ENCODE measurements at places on chromosomes 3 and 15.

GRCh38 chr3:48077815-48078214, 61.6 kb upstream of the MAP4 start:
- no peak for DNase-seq

- DNase-seq = no peak
These were observed 116.7 kb downstream of the CADPS start for GRCh38 chr3:62758296-62759066.

GRCh38 chr3:73324203-73325155, 263.0 kb downstream of the EBLN2 start:
- peak; percentile 29 for DNase-seq

GRCh38 chr15:32974691-32975090, 219.8 kb downstream of the FMN1 start:
- no peak for DNase-seq

- DNase-seq = no peak
These were observed 71.5 kb downstream of the SSR3 start for GRCh38 chr3:156483426-156483825.

DNA sequence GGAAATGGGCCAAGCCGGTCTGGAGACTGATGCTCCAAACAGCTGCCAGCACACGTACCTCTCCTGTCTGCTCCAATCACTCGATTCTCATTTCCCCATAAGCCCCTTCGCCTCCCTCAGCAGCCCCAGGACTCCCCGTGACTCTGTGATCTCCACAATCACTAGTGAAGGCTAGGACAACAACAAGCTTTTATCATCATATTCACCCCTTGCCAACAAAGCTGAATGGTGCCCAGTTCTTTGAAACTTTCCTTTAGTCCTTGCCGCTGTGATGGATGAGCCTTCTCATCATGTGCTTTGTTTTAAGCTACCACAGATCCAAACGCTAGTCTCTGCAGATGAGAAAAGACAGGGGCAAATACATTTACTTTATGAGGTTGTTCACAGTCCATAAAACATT, 242.0 kb downstream of the SV2B start:
- DNase-seq = no peak

DNA sequence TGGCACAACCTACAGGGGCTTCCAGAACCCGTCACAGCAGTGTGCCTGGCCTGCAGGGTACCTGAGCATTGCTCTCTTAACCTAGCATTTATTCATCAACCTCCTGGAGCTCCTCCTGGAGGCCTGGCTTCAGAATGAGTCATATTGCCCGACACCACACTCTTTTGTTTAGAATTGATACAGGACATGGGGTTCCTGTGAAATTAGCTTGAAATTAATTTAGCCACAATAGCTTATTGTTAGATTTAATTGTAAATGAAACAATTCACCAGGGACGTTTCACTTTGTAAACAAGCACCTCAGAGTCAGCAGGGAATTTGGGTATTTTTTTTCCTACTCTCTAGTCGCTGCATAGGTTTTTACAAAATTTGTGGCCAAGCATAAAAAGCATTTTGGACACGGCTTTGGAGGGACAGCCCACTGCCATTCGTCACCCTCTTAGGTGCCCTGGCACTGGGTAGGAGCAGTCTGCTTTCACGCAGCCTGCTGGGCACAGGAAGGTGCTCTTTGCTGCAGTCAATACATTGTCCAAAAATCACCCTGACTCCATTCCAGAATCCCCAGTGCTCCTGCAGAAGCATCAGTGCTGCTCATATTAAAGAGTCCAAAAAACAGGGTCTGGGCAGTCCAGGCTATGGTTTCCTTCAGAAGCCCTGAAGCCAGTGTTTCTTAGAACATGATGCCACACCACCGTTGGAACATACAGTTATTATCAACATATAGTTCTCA, 60.8 kb upstream of the MEF2A start:
- no peak for DNase-seq

- no peak for DNase-seq
These were observed 65.7 kb upstream of the RGMA start for GRCh38 chr15:93154666-93155065.

DNA sequence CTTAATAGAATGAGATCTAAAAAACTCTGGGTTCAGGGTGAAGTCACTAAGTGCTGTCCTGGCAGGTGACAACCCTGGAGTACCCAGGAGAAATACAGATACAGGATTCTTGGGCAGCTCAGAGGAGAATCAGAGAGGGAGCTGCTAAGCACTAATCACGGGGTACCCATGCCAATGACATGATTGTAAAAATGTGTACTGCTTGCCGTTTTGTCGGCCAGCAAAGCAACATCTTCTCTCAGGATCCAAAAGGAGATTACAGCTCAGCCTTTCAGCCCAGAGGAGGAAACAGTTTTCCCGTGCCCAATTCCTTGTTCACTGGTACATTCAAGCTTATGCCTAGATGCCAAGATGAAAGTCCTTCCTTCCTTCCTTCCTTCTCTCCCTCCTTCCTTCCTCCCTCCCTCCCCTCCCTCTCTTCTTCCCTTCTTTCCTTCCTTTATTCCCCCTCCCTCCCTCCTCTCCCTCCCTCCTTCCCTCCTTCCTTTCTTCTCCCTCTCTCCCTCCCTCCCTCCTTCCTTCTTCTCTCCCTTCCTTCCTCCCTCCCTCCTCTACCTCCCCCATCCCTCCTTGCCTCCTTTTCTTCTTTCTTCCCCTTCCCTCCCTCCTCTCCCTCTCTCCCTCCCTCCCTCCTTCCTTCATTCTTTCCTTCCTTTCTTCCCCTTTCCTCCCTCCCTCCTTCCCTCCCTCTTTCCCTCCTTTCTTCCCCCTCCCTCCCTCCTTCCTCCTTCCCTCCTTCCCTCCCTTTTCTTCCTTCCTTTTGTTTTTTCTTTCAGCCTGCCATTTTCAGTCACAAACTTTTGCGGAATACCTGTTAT, 4.1 kb upstream of the MINAR1 start:
- no peak for DNase-seq

DNA sequence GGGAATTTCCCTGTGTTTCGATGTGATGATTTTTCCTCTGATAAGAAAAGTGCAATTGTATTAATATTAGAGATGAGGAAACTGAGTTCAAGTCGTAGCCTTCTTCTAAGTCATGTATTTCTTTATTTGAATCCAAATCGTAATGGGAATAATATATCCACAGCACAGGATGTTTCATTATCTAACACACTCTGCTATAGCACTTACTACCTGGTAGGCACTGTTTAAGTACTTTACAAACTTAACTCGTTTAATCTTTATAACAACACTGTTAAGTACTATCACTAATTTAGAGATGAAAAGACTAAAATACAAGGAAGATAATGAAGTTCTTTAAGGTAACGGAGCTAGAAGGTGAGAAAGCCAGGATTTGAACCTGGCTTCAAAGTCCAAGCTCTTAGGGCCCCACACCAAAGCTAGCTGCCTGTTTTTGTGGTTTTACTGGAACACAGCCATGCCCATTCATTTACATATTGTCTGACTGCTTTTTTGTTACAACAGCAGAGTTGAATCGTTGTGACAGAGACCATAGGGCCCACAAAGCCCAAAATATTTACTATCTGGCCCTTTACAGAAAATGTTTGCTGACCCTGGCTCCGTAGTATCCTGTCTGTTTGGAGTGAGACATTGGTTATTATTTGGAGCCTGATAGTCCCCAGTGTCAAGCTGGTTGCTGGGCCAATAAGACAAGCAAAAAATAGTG, 9.6 kb upstream of the ATP13A3 start:
- DNase-seq = no peak

GRCh38 chr3:156676768-156677479, 2.5 kb downstream of the TIPARP start:
- no peak for DNase-seq

DNA sequence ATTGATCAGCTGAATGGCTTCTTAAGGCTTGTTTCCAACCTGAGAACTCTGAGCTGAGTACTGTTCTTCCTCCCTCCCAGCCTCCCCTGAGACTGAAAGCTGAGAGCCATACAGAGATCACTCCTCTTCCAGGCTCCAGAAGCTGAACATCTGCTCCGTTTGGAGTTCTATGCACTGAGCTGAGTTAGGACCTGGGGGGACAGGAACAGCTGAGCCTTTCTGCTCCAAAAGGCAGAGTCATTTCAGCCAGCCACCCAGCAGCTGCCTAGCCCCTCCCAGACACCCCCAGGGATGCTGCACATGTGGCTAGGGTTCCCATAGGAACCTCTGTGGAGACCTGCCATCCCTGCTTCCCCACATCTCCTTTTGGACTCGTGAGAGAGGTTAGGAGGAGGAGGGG, 64.2 kb upstream of the GLCE start:
- DNase-seq = no peak

DNA sequence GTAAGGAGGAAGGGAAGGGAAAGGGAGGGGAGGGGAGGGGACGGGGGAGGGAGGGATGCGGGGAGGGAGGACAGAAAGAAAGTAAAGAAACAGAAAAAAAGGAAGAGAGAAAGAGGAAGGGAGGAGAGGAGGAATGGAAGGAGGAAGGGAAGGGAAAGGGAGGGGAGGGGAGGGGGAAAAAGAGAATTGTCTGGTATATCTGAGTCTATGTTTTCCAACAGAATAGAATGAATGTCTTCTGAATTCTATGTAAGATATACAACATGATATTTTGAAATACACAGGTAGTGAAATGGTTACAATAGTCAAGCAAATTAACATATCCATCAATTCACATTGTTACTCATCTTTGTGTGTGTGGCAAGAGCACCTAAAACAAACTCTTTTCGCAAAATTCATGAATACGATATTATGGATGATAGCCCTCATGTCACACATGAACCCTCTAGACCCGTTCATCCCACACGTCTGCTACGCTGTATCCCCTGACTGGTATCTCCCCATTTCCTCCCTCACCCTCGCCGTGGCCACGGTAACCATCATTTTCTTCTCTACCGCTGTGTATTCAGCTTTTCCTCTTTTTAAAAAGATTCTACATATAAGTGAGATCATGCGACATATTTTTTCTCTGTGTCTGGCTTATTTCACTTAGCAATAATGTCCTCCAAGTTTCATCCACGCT, 168.9 kb downstream of the XXYLT1 start:
- no peak for DNase-seq

GRCh38 chr3:4218456-4219226, 84.5 kb upstream of the SETMAR start:
- DNase-seq = no peak

DNA sequence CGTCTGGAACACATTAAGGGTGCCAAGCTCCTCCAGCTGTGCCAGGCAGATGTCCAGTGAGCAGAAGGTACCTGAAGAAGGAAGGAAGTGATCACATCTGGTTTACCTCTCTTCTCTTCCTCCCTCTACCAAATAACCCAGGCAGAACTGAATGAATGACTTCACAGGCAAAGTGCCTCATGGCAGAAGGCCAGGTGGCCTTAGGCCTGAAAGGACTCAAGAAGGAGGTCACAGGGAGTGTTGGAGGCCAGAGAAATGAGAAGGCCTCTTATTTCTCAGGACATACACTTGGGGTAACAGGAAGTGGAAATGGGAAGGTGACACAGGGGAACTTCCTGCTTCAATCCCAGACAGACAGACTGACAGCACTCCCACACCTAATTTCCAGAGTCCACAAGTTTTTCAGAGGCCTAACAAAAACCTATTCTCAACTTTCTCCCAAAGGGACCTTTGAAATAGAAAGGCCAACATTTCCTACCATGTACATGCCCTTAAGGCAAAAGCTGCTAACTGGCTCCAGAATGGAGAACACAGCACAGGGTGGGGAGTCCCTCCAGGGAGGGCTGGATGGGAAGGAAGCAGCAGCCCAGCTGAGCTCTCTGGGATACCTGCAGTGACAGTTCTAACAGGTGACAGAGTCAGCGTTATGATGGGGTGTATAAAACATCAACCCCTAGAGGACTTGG, 17.6 kb upstream of the SIN3A start:
- no peak for DNase-seq

DNA sequence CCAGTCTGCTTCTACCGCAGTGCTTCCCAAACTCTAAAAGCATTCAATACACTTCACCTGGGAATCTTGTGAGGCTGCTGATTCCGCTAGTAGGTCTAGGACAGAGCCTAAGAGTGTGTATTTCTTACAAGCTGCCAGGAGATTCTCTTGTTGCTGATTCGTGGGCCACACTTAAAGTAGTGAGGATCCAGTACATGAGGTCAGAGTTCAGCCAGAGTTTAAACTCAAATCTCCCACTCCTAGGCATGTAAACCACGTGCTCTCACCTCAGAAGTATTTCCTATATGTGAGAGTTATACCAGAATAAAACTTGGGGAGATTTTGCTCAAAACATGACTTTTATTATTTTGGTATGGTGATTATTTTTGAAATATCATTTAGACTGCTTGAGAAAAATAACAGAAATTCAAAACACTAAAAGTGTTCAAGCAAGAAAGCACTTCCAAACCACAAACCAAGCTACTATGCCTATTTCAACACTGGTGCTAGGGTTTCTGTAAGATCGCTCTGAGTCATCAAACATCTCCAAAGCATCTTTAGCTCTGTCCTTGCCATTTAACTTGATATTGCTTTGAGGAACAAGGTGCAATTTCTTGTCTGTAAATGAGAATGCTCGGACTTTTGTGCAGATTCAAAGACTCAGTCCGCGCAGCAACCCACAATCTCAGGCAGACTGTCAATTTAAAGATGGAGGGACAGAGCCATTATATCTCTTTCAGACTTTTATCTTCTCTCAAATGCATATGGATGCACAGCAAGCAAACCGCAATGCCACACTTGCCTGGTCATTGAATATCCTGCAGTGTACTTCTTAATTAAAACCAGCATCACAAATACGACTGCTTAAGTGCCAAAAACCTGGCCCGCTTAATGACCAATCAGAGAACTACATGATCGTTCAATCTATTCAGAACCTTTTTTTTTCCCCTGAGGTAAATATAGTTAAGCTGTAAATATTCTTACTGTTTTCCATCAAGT, 59.8 kb downstream of the AGTR1 start:
- DNase-seq = no peak

GRCh38 chr3:48422681-48423080, 7.2 kb downstream of the PLXNB1 start:
- DNase-seq = no peak

GRCh38 chr3:124984754-124985153, 50.2 kb upstream of the MUC13 start:
- DNase-seq = no peak

DNA sequence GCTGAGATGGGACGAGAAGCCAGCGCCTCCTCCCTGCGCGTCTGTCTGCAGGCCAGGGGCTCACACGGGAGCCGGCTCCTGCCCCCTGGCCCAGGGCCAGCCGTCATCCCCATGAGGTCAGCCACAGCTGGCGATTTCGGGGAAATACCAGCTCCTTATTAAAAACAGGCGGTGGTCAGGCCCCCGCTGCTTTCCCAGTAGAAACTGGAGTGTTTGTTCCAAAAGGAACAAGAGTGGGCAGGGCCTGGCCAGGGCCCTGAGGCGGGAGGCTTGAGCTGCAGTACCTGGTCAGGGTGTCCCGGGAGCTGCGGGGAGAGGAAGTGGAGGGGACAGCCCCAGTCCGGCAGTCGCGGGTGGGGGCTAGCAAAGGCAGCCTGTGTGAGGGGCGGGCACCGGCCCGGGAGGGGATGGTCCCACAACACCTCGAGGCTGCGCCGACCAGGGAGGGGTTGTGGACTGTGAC, 17.8 kb downstream of the MYL3 start:
- DNase-seq = no peak

DNA sequence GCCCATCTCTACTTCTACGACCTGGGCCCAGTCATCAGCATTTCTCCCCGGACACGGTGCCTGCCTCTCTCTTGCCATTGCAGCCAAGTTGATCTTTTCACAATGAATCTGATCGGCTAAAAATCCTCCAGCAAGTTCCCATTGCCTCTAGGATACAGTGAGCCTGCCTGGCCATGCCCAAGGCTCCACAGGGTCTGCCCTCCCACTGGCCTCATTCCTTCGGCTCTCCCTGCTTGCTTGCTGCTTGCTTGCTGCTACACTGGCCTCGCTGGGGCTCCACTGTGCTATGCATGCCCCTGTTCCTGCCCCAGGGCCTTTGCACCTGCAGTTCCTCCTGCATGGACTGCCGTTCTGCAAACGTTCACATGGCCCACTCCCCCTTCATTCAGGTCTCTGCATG, 2.0 kb downstream of the ABTB1 start:
- DNase-seq = no peak
